Pancreas (tissue), 10 donors: ENCODE measurements at places on chromosomes 5 and 9. TPM values are rescaled to one million over a fixed set of nuclear protein-coding genes. Genes with fewer than 3 reads are reported as not detected.

Gene STPG3
- total RNA-seq: not detected

Gene CMBL
- total RNA-seq: 11.5 TPM

Gene AQP3
- 19.0 TPM for total RNA-seq

Gene CARD6
- 3.6 TPM for total RNA-seq

Gene ZCCHC9
- 7.5 TPM for total RNA-seq
